ENCODE measurements at places on chromosomes 12 and 14.

DNA sequence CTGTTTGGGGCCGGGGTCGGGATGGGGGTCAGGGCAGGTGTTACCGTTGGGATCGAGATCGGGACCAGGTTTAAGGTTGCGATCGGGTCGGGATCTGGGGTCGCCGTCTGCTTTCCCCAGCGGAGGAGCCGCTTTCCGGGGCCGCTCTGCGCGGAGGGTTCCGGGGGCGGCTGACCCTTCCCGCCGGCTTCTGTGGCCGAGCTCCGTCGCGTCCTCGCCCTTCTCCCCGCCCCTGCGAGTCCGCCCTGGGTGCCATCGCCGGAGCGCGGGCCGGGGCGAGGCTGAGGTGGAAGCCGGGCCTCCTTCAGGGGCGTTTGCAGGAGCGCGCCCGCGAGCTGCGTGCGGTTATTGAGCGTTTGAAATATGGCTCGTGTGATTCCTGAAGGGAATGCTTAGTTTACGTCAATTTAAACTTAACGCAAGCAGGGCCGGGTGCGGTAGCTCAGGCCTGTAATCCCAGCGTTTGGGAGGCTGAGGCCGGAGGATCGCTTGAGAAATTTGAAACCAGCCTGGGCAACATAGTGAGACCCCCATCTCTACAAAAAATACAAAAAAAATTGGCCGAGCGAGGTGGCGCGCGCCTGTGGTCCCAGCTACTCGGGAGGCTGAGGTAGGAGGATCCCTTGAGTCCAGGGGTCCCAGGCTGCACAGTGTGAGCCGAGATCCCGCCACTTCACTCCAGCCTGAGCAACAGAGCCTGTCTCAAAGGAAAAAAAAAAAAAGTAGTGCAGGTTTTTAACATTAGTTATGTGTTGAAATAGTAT lies 620 bp downstream of the PGAM5 start:
- DNase-seq: no peak

DNA sequence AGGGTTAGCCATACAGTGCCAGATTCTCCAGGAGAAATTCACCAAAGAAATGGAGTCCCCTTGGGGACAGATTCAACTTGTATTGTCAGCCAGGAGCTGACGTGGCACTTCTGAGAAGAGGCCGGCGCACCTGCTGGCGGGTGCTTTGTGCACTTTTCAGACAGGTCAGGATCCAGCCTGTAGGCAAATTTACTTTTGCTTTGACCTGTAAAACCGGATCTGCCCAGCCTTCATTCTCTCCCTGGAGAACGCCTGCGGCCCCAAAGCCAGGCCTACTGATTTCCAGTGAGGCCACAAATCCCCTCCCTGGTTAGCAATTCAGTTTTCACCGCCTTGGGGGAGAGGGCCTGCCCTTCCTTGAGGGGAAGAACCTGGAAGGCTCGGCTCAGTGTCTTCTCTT lies 17.4 kb downstream of the P2RX4 start:
- no peak for DNase-seq

- no peak for DNase-seq
Measured at GRCh38 chr14:77337880-77338279, 17.0 kb downstream of the GSTZ1 start.

DNA sequence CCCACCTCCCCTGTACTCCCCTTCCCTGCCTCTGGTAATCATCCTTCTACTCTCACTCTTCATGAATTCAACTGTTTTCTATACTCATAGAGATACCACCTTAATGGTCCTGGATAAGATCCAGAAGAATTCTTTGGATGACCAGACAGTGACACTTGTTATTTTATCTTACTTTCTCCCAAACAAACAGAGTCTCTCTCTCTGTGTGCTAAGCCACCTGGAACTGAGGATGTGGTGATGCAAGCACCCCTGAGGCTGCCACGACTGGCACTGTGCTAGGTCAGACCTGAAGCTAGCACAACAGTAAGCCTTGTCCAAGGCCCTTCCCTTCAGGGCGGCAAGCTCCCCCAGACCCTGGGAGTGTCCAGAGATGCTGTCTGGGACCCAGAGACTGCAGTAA lies 250.2 kb downstream of the C12orf50 start:
- no peak for DNase-seq

DNA sequence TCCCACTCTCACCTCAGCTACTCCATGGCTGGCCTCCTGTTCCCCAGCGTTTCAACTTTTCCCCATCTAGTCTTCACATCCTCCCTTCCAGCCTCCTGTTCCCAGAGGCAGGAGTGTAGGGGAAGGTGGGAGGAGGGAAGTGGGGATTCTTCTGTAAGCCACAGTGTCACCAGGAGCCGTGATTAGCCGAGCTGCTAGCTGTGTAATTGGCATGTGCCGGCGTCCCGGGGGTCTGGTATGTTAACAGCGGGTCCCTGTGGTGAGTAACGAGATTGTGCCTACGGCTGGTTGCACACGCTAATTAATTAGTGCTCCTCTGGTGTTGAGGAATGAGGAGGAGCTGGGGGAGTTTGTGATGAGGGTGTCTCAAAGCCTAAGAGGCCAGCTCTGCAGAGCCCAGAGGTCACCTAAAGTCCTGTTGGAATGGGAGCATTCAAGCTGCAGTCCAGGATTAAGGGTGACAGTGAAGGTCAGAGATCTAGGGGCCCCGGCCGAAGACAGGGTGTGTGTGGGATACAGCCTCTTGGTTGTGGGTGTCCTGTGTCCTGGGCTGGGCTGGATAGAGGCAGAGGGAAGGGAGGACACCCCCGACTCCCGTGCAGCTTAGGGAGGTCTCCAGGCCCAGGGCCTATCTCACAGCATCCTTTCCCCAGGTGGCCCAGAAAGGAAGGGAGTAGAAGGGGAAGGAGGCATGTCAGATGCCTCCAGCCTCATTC lies 10.0 kb upstream of the CALCOCO1 start:
- no peak for DNase-seq

DNA sequence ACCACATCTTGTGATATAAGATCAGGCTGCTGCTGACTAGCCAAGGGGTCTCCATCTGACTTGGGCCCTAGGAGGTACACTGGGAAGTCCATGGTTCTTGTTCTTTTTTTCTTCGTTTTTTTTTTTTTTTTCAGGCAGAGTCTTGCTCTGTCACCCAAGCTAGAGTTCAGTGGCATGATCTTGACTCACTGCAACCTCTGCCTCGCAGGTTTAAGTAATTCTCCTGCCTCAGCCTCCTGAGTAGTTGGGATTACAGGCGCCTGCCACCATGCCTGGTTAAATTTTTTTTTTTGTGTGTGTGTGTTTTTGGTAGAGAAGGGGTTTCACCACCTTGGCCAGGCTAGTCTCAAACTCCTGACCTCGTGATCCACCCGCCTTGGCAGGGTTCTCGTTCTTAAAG lies 178.2 kb downstream of the RMST start:
- no peak for DNase-seq

DNA sequence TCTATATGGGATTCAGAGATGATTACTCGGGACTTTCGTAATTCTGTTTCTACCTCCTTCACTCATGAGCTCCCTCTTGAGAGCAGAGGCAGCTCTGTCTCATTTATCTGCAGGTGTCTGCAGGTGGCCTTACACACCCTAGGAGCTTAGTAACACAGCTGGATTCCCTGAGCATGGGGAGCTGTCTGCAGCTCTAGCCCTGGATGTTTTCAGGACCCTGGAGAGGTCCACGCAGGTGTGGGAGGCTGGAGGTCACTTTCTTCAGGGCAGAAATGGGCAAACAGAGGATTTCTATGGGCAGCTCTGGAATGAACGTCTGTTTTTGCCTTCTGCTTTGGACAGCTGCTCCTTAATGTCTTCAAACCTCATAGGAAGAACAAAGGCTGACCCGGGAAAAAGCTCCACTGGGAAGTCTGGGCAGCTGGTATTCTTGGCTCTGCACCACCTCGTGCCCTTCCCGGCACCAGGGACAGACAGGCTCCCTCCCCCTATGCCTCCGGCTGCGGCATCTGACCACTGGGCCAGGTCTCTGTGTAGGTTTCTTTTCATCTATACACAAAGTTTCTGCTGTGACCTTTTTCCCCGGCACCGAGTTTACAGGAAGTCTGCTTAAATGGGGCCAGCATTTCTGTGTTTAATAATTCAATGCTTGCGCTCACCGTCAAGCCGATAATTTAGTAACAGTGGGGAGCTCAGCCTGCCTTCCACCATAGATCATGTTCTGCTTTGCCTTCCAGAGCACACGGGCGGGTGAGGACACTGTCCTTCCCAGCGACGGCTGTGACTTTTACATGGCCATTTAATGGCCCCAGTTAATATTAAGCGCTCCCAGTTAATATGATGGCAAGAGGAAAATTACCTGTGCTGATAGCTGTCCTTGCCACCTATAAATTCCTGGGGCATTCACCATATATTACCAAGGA lies 320.2 kb upstream of the SFSWAP start:
- DNase-seq: no peak

GRCh38 chr14:50542941-50543418 lies 10.6 kb upstream of the MAP4K5 start:
- no peak for DNase-seq

DNA sequence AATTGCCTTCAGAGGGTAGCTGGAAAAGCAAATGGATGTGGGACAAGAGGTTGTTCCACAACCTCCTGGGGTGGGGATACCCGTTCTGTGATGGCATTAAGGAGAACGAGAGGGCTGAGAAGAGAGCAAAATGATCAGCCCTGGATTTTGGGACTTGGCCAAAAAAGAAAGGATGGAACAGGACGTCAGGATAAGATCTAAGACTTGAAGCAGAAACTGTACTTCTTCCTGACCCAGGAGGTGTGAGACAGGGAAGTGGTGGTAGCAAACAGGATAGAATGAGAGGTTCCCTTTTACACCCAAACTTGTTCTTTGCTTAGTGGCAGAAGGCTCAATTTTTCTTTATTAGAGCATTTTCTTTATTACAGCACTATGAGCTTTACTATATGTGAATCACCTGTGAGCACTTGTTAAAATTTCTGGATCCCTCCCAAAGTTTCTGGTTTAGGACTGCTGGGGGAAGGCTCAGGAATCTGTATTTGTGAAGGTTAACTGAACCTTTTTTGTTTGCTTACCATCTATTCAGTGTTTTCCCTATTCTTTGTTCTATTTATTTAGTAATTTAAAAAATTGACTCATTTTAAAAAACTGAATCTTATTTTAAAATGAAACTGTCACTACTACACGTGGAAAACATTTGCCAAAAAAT lies 59.2 kb downstream of the ERC1 start:
- DNase-seq: no peak

Measured in activated CD8-positive, alpha-beta memory T cell treated with anti-CD3 and anti-CD28 coated beads for 4 hours (primary cell).